Stimulated activated CD8-positive, alpha-beta memory T cell treated with anti-CD3 and anti-CD28 coated beads, Interleukin-7, amount 100 ng/mL, for 4 hours (primary cell): ENCODE measurements at places on chromosomes 2 and 18.

DNA sequence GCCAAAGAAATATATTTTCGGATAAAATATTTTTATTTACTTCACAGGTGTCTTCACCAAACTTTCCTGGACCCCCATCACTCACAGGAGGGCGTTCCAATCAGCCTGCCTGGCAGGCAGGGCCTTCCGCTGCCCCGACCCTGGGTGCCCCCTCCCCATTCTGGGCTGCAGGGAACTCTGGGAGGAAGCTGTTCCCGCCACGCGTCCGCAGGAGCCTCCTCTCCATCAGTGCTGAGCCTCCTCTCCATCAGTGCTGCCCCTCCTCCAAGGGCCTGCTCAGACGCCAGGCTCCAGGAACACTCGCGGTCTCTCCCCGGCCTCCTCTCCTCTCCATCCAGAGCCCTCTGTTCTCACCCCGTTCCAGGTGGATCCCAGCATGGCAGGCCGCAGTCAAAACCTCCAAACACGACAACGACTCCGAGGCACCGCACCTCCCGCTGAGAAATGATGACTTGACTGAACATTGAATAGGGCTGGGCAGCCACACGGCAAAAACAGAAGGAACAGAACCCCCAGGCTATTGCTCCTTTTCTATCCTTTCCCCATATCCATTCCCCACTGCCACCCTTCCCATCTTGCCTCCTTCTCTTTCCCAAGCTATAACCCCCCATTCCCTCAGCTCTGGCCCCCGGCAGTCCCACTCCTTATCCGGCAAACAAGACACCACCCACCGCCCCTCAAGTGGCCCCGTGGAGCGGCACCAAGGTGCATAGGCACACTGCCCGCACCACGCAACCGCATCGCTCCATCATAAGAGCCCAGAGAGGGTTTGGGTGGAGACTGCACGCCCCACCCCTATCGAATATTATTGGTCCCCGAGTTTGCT is 268.6 kb upstream of the RAB6C start:
- no peak for DNase-seq

- no peak for DNase-seq
Measured at GRCh38 chr2:43707255-43708015, 31.2 kb upstream of the C1GALT1C1L start.

DNA sequence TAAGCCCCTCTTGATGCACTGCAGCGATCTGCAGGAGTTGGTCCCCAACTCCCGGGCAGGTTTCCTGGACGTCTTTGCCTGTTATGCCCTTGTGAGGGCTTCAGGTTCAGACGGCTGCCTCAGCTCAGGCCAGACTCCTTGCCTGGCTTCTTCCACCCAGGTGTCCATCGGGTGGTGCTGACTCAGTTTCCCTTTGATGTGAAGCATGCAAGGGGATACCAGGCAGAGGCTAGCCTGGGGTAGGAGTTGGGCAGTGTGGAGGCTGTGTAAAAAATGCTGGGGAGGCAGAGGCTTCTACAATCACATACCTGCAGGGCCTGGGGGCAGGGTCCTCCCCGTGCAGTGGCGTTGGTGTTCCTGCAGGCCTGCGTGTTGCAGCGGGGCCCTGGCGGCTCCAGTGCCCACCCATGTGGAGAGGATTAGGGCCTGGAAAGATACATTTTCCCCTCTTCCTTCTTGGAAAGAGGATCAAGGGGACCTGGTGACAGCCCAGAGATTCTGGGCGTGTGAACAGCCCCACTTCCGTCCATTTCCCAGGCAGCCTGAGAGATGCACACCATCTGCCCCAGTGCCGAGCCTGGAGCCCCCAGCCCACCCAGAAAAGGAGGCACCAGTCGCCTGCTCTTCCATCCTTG is 338.3 kb downstream of the DYSF start:
- no peak for DNase-seq

DNA sequence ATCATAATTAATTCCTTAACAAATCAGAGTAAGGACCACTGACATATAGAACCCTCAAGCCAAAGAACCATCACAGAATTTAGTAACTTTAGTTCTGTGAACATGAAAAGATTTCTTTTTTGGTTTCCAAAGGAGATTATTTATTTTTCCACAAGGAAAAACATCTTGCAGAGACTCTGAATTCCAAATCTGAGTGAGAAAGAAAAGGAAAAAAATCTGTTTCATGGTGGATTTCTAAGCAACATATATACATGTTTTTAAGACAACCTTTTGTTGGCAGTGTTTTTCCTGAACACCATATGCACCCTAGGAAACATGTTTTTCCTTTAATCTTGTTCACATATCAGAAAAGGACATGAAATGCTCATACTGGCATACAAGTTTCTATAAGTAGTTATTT is 149.8 kb downstream of the AGPS start:
- DNase-seq, result no peak

DNA sequence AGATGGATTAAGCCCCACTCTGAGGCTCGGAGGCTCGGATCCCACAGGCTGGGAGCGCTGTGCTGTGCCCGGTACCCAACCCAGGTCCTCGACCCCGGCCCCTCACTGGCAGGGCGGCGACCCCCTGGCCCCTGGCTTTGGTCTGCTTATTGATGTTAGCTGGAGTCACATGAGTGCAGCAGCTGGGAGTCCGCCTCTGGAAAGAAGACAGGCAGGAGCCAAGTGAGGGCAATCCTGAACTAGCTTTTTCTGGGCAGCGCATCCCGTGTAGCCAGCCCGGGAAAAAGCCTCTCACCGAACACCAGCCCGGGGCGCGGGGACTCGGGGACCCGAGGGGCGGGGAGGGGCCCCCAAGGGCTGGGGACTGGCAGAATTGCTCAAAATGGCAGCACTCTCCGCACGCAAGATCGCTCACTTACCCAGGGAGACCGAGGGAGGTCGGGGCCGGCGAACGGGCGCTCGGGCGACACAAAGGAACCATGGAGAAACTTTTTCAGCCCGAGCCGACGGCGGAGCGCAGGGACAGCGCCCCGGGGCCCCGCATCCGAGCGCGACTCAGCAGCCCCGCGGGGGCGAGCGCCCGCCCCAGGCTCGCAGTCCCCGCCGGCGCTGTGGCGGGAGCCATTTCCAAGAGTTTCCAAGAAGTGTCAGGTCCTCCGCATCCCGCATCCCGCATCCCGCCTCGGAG is 567 bp downstream of the TMEM200C start:
- no peak for DNase-seq

DNA sequence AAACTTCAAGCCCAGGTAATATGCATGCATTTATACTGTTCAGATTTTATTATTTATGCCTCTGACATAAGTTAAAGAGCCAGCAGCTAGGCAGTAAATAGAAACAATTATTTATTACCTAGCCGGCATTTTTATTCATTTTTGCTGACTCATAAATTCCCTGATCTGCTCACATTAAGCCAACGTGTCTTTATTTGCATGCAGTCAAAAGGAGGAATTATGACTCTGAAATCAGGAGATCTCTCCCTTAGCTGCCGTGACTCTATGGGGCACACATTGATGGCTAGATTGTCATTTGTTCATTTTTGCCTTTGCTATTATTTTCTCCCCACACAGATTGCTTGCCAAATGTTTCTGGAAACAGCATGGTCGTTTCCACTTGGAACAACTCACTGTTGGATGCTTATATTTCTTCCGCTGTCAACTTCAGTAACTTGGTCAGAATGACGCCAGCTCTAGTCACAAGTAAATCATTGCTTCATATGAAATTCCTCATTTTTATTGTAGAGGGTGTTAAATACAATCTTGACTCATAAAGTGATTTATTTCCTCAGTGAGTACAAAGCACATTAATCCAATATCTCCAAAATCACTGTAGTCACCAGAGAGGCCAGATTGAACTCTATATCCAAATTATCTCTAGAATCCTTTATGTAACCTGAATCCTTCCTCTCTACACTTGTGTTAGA is 15.9 kb upstream of the ZBTB14 start:
- DNase-seq, result no peak

- no peak for DNase-seq
Measured at GRCh38 chr18:74382481-74383017, 66.9 kb downstream of the C18orf63 start.

GRCh38 chr2:73156539-73157124 is 43.9 kb upstream of the RAB11FIP5 start:
- DNase-seq, result no peak

GRCh38 chr2:67215214-67216055 is 181.7 kb upstream of the ETAA1 start:
- DNase-seq, result no peak
